Fibroblast of skin of abdomen (primary cell): ENCODE measurements at places on chromosomes 2 and 18.

GRCh38 chr2:12543978-12544558 lies 172.7 kb upstream of the TRIB2 start:
- peak; percentile 76 for DNase-seq

GRCh38 chr2:206011795-206012194 lies 74.2 kb downstream of the INO80D start:
- no peak for DNase-seq

DNA sequence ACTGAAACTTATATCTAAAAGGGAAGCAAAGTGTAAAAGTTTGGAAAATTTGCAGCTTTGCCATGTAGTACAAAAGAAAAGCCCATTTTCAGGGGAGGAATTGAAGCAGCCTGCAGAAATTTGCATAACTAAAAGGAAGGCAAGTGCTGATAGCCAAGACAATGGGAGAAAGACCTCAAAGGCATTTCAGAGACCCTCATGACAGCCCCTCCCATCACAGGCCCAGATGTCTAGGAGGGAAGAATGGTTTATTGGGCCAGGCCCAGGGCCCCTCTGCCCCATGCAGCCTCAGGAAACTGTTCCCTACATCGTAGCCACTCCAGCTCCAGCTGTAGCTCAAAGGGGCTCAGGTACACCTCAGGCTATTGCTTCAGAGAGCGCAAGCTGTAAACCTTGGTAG lies 14.4 kb upstream of the WDR75 start:
- no peak for DNase-seq

DNA sequence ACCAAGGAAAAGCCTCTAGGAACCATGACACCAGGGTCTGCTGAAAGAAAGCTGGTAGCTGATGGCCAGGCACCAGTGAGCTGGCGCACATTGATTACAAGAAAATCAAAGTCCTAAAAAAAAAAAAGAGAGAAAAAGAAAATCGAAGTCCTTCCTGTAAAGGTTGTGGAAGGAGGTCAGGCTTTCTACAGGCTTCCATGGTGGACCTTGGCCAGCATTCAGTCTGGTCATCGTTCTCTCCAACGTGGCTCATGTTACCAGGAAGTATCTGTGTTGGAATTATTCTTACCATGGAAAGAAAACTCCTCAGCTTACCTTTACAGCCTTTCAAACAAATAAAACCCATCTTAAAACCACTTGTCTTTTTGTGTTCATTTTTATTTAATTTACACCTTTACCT lies 65.6 kb downstream of the CYB5A start:
- no peak for DNase-seq

GRCh38 chr2:214504599-214505376 lies 93.9 kb downstream of the VWC2L start:
- no peak for DNase-seq

- DNase-seq = peak; percentile 41
Observed at GRCh38 chr2:201260302-201260800, at the start of gene CASP8. CASP8 (plus strand) TSS chr2:201260536; CDS start chr2:201266487, 5,951 bp downstream.

DNA sequence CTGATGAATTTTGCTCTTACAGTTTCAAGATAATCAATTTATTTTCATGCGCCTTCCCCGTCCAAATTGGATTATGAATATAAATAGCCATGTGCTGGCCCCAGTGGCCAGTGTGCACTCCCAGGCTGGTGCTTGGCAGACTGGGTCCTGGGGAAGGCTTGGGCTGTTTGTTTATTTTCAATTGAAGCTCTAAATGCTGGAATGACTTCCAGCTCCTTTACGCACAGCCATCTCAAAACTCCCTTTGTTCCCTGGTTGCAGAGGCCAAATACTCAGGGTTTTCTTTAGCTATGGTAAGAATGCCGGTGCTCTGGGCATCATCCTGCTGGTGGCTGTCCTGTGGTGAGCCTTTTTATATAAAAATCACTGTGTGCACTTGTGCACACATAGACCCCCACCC lies 131.5 kb downstream of the PRKCE start:
- no peak for DNase-seq

GRCh38 chr2:132544006-132544630 lies 125.9 kb downstream of the LYPD1 start:
- DNase-seq = no peak

DNA sequence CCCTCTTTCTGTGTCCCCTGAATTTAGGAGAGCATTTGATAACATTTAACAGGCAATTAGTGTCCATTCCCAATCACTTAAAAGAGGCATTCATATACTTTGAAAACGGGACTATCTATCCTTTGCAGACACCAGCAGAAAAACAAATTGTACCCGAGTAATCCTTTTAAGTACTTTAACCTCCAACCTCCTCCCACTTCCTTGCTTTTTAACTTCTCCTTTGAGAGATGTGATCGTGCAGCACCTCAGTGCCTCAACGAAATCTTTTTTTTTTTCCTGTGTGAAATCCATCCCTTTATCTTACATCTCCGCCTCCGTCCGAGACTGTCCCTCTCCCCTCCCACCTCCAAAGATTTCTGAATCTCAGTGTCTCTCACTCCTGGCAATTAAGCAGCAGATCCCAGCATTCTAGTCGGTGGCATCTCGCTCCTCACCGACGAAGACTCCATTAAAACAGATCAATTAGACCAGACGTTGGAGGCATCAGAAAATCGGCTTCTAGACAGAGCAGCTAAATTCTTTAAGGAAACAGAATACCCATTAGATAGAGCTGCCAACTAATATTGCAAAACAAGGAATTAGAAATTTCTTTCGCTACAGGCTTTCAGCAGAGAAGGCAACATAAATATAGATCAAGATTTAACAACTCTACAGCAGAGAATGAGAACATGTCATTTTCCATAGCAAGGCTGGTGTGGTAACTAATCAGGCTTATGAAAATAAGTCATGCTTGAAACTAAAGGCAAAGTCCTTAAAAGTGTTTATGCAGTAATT lies 1.9 kb upstream of the TMEFF2 start:
- no peak for DNase-seq

- DNase-seq = no peak
Observed at GRCh38 chr2:175432021-175432420, 250.5 kb upstream of the ATP5MC3 start.
